Non-pigmented ciliary epithelial cell (primary cell): ENCODE measurements at places on chromosomes 6 and 20.

GRCh38 chr6:17458966-17459365 is 65.6 kb downstream of the CAP2 start:
- no peak for DNase-seq

- DNase-seq = no peak
These were observed 15.7 kb downstream of the CASS4 start for GRCh38 chr20:56427797-56428196.

- no peak for DNase-seq
These were observed 61.7 kb downstream of the GNAS-AS1 start for GRCh38 chr20:58788896-58789544.

DNA sequence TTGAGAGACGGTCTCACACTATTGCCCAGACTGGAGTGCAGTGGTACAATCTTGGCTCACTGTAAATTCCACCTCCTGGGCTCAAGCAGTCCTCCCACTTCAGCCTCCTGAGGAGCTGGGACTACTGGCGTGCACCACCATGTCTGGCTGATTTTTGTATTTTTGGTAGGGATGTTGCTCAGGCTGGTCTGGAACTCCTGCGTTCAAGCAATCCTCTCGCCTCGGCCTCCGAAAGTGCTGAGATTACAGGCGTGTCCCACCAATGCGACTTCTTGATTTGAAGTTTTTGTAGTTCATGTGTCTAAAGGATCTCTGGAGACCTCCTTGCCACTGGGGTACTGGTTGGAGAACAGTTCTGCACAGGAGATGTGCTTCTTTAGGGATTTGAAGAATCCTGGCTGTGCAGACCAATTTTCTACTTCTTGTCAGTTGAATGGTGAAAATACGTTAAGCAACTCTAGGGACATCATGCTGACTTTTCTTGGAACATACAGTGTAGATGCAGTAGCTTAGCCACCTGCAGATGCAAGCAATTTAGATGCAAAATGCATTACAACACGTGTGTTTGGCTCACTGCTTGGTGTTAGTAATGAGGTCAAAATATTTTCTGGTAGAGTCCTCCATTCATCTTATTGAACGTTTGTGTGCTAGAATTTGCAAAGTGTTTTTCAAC is 28.2 kb downstream of the SYTL3 start:
- no peak for DNase-seq

DNA sequence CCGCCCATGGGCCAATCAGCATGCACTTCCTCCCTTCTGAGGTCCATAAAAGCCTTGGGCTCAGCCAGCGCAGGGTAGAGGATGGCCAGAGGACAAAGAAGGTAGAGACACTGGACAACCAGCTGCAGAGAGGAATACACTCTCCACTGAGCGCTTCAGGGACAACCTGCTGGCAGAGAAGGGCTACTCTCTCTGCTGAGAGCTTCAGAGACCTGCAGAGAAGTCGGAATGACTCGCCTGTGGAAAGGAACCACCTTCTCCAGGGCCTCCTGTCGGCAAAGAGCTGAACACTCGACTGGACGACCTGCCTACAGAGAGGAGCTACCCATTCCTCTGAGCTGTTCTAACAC is 31.4 kb upstream of the SLA2 start:
- no peak for DNase-seq

DNA sequence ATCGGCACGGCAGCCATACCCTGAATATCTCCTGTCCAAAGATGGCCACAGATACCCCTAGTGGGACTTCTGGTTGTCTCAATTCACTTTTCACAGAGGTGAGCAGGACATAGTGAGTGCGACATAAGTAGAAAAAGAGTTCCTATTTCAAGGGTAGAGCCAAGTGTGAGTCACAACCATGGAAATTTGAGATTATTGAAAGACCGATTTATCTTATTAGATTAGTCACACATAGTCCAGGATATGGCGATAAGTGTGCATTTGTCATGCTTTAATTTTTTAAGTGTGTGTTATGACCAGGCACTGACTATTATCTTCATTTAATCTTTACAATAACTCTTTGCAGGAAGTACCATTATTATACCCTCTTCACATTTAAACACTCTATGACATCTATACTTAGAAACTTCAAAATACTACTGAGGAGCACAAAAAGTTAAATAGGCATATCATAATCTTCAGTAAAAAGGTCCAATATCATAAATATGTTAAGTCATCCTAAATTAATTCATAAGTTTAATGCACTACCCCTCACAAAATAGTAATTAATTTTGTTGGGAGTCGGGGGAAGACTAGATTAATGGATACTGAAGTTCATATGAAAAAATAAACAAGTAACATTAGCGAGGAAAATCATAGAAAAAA is 13.4 kb upstream of the TNFAIP3 start:
- no peak for DNase-seq

DNA sequence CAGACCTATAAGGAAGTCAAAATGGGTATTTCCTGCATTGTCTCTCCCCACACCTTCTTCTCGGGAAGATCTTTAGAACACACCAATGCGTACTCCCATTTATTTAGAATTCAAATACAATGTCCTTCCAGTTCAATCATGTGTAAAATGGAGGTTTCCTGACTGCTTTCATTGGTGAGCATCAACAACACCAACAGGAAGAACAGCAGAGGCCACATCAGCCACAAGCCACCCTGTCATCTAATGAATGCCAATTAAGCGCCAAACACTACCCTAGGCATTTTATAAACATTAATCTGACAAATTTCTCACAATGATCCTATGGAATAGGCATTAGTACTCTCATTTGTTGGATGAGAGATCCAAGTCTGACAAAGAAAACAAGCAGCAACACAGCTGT is 68.4 kb upstream of the SMLR1 start:
- no peak for DNase-seq

DNA sequence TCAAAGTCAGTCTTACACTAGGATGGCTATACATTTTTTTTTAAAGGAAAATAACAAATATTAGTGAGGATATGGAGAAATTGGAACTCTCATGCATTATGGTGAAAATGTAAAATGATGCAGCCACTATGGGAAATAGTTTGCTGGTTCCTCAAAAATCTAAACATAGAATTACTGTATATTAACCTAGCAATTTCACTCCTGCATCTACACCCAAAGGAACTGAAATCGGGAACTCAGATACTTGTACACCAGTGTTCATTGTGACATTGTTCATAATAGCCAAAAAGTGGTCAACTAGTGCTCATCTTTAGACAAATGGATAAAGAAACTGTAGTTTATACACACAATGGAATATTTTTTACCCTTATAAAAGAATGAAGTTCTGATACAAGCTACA is 110.7 kb downstream of the UTRN start:
- DNase-seq = no peak

DNA sequence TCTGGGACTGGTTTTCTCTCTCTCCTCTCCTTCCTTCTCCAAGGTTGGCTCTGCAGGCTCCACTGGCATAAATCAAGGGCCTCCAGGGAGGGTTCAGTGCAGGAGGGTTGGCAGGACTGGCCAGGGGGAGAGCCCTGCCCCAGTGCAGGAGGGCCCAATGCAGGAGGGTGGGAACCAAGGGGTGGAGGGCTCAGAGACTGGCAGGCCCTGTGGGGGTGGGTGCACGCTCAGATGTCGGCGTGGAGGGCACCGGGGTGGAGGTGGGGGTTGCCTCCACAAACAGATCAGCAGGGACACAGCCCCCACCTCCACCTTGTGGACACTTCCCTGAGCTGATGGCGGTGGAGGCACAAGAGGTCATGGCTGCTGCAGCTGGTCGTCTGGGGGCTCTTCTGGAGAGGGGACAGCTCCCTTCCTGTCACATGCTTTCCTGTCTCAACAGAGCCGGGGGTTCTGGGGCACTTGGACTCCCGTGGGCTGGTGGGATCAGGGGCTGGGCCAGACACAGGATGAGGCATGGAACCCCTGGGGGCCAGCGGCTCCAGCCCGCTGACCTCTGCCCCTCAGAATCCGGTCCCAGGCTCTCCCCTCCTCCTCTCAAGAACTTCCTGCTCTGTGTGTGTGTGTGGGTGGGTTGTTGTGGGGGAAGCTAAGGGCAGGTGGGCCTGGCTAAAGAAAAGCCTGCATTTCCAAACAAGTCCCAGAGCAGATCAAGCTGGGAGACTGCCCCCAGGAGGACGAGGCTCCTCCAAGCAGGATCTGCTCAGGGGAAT is 2.7 kb upstream of the ABHD16B start:
- DNase-seq = no peak

GRCh38 chr6:134196568-134197193 is 121.2 kb downstream of the SGK1 start:
- DNase-seq = no peak

DNA sequence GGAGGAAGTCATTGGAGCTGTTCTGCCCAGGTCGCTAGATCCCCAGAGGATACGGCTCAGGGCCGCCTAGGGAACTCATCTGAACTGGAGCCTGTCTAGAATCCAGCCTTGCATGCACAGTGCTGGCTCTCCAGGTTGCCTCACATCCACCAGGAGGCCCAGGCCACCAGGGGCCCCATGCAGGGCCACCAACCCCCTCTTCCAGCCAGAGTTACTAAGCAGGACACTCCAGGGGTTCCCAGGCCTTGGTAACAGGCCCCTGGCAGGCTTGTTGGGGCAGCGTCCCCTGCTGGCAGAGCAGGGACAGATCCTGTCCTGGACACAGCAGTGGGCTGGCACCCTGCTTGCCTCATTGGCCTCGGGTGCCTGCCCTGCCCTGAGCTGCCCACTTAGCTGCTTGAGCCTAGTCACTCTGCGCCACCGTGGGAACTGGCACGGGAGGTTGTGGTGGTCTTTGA is 35.3 kb downstream of the EFCAB8 start:
- no peak for DNase-seq

GRCh38 chr20:11170025-11170424 is 496.2 kb upstream of the JAG1 start:
- DNase-seq = no peak

- DNase-seq = no peak
These were observed 127.5 kb upstream of the STMND1 start for GRCh38 chr6:16974387-16974673.

DNA sequence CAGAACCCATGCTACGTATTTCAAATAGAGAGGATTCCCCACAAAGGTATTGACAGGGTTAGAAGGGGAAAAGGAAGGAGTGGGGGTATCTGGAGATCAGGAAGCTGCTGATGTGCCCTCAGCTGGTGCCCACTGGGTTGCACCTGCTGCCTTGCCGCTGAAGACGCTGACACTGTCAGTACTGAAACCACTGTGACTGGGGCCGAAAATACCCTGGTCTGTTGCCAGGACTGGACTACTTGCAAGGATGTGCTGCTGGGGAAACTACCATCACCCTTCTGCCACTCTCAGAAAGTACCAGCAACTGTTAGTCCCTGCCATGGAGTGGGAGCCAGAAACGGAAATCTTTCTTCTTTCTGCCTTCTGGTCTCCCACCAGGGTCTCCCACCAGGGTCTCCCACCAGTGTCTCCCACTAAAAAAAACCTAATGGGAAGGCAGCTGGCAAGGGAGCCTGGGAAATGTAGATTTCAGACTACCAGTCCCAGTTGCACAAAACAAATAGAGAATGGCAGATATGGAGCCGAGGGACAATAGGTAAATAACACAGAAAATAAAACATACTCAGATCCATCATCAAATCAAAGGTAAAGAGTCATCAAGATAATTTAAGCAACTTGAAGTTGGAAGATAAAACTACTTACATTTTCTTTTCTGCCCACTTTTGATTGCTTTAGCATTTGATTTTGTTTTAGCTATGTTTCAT is 204.8 kb downstream of the TPBG start:
- DNase-seq = no peak

- DNase-seq = no peak
These were observed 12.9 kb upstream of the BEND3 start for GRCh38 chr6:107128175-107128574.

DNA sequence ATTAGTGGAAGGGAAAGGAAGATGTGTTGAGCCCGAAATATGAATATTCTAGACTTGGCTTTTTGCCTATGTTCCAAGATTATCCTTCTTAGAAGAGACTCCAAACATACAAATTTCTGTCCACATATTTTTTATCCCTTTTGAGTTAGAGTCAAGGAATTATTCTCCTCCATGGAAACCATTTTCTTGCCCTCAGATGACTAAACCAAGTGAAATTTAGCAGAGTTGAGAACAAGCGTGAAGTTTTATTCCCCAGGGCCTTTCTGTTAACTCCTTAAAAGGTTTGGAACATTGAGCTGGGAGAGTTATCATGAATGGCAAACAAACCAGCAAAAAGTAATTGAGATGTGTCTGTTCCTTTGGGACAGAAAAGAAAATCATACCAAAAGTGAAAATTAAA is 286.1 kb upstream of the PLCB4 start:
- no peak for DNase-seq
